ENCODE measurements at places on chromosomes 5 and 9.

DNA sequence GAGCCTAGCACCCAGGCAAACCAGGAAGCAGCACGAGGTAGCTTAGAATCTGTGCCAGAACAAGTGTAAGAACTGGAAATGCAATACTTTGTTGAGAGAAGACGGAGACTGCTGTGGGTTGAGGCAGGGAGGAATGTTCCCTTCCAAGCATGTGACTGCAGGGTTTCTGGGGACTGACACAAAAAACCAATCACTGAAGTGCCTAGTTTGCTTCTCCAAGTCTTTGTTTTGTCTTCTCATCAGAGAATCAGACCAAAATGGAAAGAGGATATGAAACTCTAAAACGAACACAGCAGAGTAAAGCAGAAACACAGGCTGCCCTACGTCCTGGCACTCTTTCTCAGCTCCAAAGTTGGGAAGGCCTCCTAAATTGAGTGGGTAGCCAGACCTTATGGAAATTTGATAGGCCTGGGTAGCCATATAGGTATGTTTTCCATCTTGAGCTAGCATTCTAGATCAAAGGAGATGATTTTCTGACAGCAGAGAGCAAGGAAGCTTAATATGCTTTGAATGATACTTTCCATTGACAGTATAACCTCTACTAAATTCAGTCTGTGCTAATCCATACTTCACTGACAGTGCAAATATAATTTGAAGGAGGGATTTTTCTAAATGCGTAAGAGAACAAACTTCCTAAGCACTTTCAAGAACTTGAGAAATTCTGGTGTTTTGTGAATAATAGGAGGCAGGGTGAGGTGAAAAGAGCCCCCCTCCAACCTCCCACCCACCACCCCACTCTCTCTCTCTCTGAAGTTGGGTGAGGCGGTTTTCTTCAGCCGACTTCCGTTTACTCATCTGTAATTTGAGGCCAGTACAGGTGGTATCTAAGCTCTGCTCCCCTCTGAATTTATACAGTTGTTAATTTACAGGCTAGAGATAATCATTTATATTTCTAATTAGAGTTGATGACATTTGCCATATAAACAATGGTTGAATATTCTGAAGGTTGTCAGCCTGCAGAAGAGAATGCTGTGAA is 5.5 kb downstream of the ADRB2 start:
- DNase-seq, result no peak

DNA sequence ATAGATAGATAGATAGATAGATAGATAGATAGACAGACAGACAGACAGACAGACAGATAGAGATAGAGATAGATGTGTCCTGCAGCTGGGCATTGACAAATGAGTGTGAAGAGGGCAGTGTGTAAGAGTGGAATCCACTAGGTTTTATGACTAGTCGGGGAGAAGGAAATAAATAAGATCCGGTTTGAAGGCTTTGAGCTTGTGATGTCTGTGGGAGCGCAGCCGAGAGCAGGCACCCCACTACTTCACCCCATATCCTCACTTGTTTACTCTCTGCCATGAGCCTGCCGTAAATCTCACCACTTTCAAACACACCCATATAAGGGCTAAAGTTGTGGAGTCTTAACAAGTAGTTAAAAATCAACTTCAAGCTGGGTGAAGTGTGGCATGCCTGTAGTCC is 1.4 kb upstream of the SUSD1 start:
- no peak for DNase-seq

DNA sequence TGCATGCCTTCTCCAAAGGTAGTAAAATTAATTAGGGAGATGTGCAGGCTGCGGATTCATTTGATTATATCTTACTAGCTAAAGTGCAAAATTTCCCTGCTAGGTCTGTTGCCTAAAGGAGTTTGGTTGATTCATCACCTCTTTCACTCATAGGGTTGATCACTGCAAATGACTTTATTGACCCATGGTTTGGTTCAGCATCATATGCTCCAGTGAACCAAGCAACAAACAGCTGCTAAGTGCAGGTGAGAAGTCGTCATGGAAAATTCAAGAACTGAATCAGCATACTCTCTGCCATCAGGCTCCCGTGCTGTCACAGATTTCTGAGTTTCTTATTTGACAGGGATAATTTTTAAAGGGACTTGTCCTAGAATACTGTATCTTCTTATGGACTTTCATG is 571.8 kb upstream of the CDH18 start:
- DNase-seq, result no peak

GRCh38 chr5:66012271-66012670 is 85.9 kb downstream of the ERBIN start:
- DNase-seq, result no peak

- DNase-seq, result no peak
Measured at GRCh38 chr5:109063223-109063622, 315.5 kb downstream of the FER start.

DNA sequence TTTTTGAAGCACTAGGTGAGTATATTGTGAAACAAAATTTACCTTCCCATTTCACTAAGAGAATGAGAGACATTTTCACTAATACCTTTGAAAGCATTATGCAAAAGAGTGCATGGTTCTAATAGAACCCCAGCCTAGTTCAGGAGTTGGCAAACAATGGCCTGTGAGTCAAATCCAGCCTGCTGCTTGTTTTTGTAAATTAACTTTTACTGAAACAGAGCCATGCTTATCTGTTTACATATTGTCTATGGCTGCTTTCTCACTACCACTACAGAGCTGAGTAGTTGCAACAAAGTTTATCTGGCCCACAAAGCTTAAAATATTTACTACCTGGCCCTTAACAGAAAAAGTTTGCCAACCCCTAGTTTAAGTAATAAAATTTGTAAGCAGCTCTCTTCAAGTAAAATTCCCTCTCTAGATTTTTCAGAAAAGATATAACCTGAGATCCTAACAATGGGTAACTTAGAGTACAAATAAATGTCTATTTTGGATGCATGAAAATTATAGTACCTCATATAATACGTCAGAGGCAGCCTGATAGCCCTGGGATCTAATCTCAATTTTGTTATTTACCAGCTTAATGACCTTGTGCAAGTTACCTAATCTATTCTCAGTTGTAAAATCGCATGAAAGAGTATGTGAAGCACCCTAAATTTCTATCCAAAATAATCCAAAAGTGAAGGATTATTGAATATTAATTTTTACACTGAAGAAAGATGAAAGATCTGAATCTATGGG is 50.7 kb upstream of the ARL15 start:
- no peak for DNase-seq

GRCh38 chr9:124551472-124552272 is 44.5 kb upstream of the NR5A1 start:
- no peak for DNase-seq

GRCh38 chr9:20353524-20353923 is 268.8 kb downstream of the MLLT3 start:
- DNase-seq, result no peak

DNA sequence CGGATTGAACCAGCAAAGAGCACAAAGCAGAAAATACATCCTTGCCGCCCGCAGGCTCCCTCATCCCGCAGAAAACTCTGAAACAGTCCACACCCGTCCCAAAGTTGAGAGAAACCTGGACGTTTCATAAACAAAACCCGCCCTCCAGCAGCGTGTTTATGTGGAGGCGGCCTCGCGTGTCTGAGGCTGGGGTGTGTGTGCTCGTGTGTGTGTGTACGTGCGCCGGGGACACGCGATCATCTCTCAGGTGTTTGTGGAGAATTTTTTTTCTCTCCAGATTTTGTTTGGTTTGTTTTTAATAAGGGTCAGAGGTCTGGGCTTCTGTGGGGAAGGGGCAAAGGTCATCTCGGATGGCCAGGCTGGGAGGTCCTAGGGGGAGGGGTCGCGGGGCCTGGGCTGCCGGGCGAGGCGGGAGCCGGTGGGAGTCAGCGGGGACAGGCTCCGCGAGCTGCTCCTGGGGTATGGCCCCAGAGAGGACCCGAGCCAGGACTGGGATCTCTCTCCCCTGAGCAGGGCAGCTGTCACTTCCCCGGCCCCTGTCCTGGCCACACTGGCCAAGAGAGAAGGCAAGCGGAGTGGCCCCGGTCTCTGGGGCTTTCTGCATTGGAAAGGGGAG is 206.4 kb downstream of the C9orf50 start:
- DNase-seq, result peak; percentile 68

DNA sequence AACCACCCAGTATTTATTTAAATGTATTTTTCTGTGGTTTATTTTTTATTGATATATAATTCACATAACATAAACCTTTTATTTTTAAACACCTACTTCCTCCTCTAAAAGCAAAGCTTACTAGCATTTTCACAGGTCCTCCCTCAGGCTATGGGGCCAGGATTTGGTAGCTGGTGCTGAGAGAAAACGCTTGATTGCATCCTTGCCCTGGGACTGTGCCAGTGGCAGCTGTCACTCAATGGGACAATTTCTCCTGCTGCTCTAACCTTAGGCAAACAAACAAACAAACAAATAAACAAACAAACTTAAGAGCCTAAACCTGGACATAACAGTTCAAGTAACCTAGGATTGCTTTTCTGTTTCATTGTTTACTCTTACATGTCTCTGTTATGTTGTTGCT is 102.7 kb downstream of the FOCAD start:
- no peak for DNase-seq

- no peak for DNase-seq
Measured at GRCh38 chr9:114363424-114363823, 24.4 kb downstream of the AKNA start.

- no peak for DNase-seq
Measured at GRCh38 chr5:139708877-139709581, 60.9 kb downstream of the CXXC5 start.

DNA sequence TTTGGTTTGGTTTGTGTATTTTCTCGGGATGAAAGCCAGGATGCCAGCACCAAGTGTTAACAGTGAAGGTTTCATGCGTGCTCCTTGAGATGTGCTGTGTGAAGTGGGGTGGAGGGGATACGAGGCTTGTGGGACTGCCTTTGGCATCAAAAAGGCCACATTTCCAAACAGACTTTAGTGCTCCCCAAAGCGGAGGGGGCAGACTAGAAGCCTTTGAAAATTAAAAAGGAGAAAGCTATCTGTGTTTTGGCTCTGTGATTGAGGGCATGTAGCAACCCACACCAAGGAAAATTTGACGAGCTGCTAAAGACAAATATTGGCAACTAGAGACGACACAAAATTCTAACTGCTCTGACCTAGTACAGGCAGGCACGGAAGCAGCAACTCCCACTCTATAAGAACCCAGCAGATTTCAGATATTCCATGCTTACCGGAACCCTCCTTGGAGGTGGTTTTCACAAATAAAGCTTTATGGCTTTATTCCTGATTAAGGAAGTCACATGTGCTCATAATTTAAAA is 154.5 kb downstream of the ARSB start:
- DNase-seq, result no peak

- DNase-seq, result peak; percentile 49
Measured at GRCh38 chr5:80998590-80998979, 38.4 kb downstream of the RASGRF2 start.

- no peak for DNase-seq
Measured at GRCh38 chr5:14593326-14594021, 11.9 kb downstream of the OTULINL start.

DNA sequence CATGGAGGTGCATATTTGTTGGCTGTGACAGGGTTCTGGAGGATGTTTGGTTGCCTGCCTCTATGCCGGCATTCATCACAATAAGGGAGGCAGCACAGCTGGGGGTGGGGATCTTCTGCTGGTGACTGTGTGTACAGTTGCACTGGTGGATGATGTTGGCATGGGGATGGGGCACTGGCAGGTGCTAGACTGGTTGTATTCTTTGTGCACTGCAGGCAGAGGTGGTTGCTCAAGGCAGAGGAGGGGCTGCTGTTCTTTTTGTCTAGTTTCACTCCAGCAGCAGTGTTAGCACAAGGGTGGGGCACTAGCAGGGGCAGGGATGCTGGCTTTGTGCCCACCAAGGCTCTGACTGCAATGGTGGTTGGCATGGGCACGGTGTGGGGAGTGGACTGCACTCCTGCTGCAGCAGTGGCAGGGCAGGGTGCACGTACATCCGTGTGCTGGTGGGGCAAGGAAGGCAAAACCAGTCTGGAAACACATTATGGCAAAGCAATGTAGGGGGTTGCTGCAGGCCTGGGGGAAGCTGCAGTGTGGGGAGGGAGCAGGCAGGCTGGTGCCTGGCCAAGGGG is 69.3 kb downstream of the ISOC1 start:
- no peak for DNase-seq

GRCh38 chr9:126112135-126112720 is 214.4 kb upstream of the MVB12B start:
- no peak for DNase-seq

DNA sequence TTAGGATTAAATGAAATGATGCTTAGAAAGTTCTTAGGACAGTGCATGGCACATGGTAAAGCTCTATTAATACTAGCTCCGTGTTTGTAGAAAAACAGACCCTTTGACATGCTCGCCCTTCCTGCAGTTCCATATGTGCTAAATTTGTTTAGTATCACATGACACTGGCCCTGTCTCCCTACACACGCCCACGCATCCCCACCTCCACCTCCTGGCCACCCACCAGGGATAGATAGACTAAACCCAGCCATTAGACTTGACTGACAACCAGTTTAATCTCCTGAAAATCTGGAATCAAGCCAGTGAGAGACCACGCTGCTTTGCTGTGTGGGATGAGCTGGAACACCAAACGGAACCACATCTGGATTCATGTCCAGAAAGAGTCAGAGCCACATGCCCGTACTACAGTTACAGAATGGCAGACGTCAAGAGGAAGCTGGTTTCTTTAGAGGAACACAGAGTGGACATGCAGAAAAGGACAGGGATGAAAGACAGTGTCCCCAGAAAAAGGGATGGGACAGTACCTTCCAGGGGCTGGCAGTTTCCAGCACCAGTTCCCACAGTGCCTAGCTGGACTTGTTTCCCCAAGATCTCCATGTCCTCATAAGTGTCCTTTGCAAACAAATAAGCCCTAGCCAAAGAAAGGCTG is 186.1 kb downstream of the PDZD2 start:
- no peak for DNase-seq

DNA sequence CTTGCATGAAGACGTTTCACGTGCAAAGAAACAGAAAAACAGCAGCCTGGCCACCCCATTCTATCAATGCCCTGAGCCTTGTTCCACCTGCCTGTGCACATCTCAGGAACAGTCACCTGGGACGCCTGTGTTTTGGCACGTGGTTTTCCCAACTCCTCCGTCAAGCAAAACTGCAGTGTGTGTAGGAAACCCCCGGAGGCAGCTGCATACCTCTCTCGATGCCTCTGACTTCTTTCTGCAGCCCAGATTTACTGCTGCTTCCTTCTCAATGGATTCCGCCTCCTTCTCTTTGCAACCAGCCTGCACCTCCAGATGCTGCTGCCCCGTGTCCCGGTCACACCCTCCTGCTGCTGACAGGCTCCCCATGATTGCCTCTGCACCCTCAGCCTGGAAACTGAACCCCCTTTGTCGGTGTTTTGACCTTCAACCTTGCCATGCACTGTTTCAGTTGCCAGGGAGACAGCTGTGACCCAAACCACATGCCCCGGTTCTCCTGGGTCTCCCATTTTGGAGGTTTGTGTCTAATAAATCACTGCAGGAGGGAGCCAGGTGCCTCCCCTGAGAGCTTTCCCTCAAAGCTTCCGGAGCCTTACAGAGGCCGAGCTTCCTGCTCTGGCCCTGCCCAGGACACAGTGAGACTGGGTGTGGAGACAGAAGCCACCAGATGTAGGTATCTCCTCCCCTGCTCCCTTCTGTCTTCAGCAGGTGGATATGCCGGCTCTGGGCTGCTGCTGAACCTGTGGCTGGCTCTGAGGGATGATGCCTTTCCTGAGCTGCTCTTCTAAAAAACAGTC is 395.5 kb upstream of the IRX1 start:
- DNase-seq, result no peak

Data from activated CD4-positive, alpha-beta T cell treated with anti-CD3 and anti-CD28 coated beads for 4 hours (primary cell).